ENCODE measurements at places on chromosomes 6 and 20.

DNA sequence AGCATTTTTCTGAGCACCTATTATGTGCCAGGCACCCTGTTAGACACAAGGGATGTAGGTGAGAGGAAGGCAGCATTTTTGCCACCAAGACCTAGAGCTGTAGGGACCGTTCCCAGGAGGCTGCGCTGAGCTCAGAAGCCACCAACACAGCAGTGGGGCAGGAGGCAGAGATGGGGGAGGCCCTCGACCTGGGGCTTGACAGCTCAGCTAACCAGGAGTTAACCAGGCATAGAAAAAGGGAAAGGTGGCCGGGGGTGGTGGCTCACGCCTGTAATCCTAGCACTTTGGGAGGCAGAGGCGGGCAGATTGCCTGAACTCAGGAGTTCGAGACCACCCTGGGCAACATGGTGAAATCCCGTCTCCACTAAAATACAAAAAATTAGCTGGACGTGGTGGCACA is 29.5 kb downstream of the KIF25 start:
- no peak for DNase-seq

DNA sequence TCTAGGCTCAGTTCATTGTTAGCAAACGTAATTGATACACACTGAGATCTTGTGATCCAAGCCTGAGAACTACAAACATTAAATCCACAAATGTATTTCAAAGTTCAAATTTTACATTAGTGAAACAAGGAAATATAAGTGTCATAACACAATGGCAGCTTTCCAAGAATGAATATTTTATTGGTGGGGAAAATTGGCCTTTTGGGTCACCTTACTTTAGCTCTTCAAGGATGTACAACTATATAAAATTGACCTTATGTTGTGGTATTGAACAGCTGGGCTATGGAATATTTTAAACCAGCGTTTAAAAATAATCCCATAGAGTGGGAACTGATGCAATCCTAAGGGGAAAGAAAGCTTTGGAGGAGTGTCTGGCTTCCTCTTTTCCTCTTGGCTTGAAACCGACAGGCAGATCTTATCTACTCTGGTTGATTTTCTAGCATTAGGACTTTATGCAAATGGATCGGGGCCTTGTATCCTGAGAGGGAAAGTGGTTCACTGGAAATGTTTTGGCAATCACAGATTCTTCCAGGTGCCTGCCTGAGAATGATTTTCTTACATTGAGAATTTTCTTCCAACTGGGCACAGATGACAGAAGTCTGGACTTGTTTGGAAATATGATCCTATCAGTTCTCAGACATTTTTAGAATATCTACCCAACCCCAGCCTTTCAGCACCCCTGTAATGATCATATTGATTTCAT is 184.8 kb upstream of the ECI2 start:
- no peak for DNase-seq

DNA sequence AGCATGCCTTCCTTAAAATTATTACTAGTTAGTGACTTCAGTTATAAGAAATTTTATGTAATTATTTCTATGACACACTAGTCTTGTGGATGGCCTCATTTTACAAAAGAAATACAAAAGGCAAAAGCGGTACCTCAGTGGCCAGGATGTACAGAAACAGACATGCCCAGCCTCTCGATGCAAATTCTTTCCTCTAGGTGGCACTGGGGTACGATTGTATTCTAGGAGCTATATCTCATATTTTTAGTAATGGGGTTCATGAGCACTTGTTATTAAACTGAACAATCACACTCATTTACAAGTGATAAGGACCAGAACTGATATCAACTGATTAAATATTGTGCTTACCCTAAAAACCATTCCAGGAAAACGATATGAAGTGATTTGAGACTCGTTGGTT is 59.8 kb downstream of the SOD2 start:
- peak; percentile 50 for DNase-seq

- no peak for DNase-seq
Measured at GRCh38 chr6:117549611-117550010, 52.7 kb downstream of the GOPC start.

- no peak for DNase-seq
Measured at GRCh38 chr6:159762681-159763293, 942 bp downstream of the ACAT2 start.

DNA sequence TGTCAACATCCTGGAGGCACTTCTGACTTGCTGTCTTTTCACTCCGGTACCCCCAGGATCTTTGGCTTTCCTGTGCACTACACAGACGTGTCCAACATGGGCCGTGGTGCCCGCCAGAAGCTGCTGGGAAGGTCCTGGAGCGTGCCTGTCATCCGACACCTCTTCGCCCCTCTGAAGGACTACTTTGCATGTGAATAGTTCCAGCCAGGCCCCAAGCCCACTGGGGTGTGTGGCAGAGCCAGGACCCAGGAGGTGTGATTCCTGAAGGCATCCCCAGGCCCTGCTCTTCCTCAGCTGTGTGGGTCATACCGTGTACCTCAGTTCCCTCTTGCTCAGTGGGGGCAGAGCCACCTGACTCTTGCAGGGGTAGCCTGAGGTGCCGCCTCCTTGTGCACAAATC is 12.0 kb upstream of the MAPRE1 start:
- no peak for DNase-seq

- no peak for DNase-seq
Measured at GRCh38 chr20:36527331-36528125, 13.8 kb upstream of the MYL9 start.

DNA sequence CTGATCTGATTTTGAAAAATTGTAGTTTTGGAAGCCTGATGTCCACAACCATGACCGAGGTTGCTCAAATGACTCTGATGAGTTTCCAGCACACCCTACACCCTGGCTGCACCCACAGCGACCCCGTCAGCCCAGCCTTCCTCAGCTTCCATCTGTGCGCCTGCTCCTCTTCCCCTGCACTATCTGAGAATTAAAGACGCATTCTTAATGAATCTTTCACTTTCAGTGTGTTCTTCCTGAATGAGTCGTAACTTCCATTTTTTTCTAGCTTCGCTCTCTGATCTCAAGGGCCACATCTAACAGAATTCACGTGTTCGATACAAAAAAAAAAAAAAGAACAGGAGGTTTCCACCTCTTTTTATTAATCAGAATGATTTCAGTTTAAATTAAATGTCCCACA is 21.3 kb upstream of the RREB1 start:
- no peak for DNase-seq

GRCh38 chr6:12733876-12734275 is 17.3 kb downstream of the PHACTR1 start:
- DNase-seq, result no peak

GRCh38 chr6:35076997-35077712 is 64.0 kb downstream of the TCP11 start:
- DNase-seq, result no peak

- DNase-seq, result no peak
Measured at GRCh38 chr20:59154317-59155013, 9.2 kb upstream of the ZNF831 start.

- no peak for DNase-seq
Measured at GRCh38 chr6:11803591-11803971, 25.0 kb upstream of the ADTRP start.

- no peak for DNase-seq
Measured at GRCh38 chr6:95084867-95085266, 492.5 kb upstream of the MANEA start.

DNA sequence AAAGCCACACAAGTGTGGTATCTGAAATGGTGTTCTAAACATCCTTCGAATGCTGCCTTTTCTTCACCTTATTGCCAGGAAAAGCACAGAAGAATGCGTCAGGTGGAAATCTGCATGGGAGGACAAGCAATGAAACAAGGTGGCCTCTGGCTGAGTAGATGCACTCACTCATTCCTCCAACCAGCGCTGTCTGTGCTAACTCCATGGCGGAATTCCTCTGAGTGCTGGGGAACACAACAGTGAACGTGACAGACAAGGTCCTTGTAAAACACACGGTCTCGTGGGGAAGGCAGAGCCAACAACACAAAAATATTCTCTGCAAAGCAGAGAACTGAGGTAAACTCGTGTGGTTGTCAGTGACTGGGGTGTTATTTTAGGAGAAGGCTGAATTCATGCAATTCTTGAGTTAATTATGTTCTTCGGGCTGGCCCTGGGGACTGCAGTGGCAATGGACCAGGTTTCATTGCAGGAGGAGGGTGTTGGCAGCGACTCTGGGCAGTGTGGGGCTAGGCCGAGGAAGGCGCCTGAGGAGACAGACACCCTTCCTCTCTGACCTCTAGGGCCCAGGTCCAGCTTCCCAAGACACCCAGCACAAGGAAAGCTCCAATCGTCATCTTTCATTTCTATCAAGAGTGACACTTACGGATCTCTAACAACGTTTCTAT is 339.7 kb downstream of the PRKN start:
- no peak for DNase-seq

DNA sequence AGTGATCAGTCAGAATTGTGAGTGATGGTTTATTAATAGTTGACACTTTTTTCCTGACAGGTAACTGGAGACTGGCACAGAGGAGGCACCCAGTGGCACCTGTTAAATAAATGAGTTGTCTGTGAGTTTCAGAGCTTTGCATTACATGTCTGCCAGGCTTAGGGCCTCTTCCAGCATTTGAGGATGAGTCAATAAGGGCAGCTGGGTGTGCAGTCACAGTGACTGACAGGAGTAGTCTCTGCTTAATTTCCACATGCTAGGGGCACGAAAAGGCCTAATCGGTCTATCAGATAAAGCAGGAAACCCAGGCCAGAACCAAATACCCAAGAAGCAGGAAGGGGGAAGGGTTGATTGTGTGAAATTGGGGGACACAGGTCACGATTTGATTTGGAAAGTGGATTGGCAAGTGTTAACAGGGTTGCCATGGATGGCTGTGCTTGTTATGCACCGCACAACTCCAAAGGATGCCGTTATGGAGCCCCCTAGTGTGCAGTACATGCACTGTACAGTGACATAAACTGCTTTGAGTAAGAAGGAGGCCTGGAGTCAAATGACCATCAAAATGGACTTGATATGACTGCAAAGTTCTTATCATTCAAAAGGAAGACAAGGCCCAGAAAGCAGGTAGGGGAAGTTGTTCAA is 111.9 kb upstream of the GGTLC1 start:
- DNase-seq, result peak; percentile 39

- no peak for DNase-seq
Measured at GRCh38 chr6:155372256-155372655, 58.0 kb upstream of the TFB1M start.

GRCh38 chr6:63805808-63806572 is 170.4 kb downstream of the PHF3 start:
- DNase-seq, result no peak

DNA sequence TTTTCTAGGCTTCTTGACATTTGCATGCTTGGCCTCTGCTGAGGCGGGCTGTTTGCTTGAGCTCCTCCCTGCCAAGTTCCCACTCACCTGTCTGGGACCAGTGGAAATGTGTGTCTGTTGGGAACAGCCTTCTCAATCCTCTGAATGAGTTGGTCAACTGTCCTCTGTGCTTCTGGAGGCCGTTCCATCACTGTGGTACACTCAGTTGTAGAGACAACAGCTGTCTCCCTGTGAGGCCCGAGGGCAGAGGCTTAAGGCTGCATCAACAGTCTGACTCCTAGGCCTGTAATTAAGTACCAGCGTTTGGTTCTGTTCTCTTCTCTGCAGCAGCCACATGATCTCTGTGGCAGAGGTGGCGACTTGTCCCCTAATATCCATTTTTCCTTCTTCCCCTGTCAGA is 110.9 kb downstream of the CDC5L start:
- DNase-seq, result no peak

- peak; percentile 38 for DNase-seq
Measured at GRCh38 chr6:52407467-52407866, 12.7 kb upstream of the EFHC1 start.

- no peak for DNase-seq
Measured at GRCh38 chr6:108435391-108435790, 125.3 kb upstream of the FOXO3 start.

- DNase-seq, result no peak
Measured at GRCh38 chr6:27812805-27813492, 99.2 kb downstream of the OR2B2 start.

GRCh38 chr20:54382419-54382818 is 93.0 kb upstream of the DOK5 start:
- no peak for DNase-seq

- DNase-seq, result no peak
Measured at GRCh38 chr20:11838076-11838636, 79.5 kb upstream of the BTBD3 start.

DNA sequence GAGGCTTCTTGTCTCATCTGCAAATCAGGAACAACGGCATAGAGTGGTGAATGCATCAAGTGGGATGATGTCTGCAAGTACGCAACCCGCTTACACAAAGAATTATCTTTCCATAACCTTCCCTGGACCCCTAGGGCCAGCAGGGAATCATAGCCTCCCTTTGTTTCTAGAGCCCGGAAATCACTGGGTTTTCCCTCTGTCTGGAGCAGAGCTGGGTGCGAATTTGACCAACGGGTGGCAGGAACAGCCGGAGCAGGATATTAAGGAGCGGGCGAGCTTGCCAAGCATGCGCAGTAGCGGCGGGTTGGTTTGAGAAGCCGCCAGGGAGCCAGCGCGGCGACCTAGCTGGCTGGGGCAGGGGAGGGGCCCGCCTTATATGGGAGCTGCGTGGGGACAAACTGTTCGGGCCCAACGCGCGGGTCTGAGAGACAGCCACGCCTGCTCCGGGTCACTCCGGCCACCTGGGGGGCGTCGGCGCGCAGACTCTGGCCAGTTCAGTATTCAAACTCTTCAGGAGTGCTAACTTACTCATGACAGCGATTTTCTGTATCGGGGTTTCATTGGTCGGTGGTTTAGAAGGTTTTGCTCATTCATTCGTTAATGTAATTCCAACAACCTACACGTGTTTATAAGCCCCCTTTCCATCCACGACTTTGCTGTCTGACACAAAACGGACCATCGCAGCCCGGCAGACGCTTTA is 1.6 kb upstream of the KIF16B start:
- peak; percentile 90 for DNase-seq

DNA sequence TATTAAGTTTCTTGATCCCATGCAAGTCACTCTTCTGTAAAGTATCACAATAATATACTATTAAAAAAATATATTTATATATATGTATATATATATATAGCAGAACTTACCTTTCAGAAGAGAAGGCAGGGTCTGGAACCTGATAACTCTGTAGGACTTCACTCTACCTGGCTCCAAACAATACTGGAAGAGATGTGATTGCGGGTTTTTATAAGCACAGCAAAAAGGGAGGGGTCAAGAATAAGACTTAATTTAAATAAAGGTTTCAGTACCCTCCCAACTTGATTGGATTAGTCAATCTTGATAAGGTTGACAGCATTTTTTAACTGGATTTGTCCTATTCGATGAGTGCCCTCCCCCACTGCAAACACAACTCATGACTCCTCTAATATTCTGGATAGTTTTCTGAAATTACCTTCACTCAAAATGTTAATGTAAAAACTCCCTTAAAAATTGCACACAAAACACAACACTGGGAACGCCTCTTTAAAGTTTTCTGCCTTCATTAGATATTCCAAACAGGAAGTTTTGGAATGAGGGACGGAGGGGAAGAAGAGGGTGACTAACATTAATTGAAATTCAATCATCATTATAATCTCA is 4.0 kb upstream of the ZNF217 start:
- DNase-seq, result no peak

GRCh38 chr6:106244931-106245330 is 80.6 kb downstream of the ATG5 start:
- no peak for DNase-seq

All from HEK293T (cell line).